ENCODE measurements at places on chromosomes 2 and 18.

DNA sequence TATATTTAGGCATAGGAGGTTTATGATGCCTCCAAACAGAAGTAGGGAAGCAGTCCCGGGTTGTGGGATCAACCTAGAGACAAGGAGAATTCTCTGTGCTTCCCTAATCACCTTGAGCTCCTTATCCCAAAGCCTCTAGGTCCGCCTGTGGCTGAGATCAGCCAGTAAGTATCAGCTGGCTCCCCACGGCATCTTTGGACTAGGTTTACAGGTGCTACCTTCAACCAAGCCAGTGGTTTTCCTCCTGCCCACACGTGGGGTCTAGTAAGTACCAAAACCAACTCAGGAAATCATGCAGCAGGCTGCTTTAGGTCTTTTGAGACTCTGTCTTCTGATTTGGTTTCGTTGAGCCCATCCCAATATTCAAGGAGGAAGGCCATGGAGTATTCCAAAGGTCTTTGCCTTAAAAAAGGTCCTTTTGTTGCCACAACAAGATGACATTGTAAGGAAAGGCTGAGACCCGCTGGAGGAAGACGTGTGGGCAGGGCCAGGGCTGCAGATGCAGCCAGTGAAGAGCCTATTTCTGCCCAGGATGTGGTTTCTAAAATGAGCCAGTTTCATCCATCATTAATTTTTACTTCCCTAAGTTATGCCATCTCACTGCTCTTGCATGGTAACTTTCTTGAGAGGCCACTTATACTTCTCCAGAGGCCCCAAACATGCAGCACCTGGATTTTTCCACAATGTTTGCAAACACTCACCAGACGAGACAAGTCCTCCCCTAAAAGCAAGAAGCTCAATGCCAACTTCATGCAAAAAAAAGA, 248.7 kb downstream of the RNF152 start:
- DNase-seq: no peak

DNA sequence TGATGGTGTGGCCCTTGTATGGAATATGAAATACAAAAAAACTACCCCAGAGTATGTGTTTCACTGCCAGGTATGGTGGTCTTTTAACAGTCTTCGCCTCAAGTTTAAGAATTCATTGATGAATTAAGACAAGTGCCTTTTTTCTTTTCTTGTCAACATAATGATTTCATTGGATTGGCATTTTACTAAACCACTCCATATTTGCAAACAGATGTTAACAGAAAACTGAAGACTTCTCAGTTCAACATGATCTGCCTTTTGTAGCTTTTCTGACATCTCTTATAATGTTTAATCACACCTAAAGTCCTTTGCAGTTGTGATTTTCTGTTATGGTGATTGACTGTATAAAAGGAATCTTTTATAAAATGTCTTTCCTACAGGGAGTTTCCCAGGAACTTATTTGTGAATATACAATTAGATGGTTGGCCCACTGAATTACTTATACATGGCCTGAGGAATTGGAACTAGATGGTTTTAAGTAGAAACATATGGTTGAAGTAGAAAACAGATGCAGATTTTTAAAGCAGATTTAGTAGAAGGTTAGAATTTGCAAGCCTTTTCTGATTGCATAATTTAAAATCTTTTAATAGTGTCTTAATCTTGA, 39.7 kb downstream of the DYNC1I2 start:
- DNase-seq: no peak

DNA sequence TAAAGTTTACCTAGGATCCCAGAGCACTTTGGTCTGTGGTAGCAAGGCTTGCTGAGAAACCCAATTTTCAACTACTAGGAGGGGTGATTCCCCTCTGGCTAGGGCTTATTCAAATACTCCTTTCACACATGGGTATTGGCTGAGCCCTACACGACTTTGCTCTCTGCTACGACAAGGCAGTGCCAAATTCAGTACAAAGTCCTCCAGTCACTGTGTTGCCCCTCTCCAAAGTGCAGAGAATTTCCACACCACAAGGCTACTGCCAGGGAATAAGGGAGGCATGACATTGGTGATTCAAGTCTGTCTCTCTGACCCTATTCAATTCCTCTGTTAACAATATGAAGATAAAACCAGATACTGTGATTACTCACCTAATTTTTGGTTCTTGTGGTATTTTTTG, 38.9 kb downstream of the SYT4 start:
- no peak for DNase-seq

- DNase-seq: no peak
These were observed 186.9 kb upstream of the PIEZO2 start for GRCh38 chr18:11336241-11336640.

- DNase-seq: no peak
These were observed 54.8 kb upstream of the KLHL29 start for GRCh38 chr2:23330214-23330613.

DNA sequence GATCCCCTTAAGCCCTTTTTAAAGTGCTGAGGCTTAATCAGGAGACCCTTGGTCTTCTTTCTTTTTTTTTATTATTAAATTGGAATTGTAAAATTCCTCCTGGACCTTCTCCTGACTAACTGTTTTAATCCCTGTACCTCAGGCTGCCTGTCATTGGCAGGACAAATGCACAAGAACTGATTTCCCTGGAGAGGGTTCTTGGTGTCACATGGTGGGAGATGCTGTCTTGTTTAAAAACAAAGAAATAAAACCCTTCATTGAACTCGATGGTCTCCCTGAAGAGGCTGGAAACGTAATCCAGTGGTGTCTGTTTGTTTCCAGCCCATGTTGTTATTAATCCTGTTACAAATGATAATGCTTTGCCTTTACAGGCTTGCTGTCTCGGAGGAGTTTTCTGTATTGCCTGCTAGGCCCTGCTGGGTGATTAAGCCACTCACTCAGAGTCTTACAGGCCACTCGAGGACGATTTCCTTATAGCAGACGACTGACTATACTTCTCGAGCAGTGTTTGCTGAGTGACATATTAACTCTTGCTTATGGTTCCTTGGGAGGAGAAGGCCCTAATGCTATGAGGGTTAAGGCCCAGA, 100.5 kb upstream of the MGAT5 start:
- DNase-seq: no peak

Data from left lung (tissue), 14 donors.